Hypothalamus (tissue), 51 donors: ENCODE measurements at places on chromosomes 4 and X.

DNA sequence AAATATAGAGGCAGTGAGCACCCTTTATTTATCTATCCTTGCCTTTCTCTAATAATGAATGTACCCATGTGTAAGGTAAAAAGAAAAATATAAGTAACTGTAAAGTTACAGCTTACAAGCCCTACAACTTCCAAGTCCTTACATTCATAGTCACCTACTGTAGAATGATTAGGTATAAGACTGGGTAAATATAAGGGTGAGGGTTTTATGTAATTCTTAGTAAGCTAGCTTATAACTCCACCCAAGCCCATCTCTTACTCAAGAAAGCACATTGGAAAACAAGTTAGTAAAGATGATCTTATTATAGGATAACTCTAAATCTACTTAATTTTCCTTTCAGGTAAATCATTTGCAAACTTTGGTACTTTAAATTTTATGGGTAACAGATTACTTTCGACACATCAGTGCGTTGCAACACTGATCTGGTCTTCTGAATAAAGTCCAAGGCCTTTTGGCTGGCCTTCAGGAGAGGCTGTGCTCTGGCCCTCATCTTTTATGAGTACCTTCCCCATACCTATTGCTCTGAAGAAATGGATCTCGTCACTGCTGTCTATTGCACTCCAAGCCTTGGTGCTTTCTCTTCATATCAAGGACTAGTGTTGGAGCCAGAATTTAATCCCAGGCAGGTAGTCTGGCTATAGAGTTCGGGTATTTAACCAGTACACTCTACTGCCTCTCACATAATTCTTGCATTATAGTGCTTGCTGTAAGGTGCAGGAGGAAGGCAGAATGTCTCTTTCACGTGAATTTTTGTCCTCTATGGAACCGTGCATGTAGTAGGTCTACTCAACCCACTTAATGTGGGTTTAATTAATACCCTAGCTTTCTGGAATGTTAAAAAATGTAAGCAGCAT lies 443.6 kb upstream of the AR start:
- DNase-seq, result no peak

DNA sequence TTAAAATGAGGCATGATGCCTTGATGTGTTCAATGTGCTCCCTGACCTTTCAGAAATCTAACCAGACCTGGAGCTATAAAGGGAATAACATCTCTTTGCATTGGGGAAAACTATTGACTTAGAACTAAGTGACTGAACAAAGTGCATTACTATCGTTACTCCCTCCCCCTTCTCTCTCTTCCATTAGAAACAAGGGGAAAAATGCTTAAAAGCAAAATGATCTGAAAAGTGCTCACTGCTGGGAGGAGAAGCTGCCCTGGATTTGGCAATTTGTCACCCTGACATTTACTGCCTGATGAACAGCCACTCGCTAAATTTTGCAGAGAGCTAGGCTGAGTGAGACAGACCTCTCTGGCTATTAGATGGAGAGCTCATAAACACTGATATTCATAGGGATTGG lies 48.6 kb upstream of the PARM1 start:
- no peak for DNase-seq

DNA sequence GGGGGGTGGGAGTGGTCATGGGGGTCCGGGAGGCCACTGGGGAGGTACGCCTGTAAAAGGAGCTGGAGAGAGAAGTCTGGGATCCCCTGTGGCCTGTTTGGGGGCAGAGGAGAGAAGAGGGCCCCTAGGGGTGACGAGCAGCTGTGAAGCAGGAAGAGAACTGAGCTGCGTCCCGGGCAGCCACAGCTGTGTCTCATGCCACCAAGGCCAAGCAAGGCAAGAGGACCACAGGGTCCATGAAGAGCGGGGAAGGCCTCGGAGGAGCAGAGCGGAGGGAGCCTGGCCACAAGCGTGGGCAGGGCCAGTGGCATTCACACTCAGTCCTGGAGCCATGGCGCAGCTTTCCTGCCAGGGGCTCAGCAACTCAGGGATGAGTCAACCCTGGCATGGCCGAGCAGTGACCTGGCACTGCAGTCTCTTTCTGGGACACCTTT lies 13.6 kb upstream of the NAT8L start:
- no peak for DNase-seq

DNA sequence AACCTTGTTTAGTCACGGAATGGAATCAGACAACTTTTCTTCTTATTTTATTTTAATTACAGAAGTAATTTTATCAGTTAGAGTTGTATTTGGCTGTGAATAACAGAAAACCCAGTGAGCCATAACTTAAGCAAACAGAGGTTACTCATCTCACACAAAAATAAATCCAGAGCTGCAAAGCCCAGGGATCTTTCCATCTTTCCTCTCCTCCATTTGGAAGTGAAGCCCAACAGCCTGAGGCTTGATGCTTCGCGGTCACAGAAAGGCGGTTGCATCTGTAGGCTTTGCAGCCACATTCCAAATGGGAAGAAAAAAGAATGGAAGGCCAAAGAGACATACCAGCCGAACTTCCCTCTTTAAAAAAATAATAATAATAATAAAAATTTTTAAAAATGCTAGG lies 22.6 kb downstream of the CHRNA9 start:
- DNase-seq, result no peak

GRCh38 chrX:20159797-20160385 lies 18.3 kb upstream of the EIF1AX start:
- DNase-seq, result no peak

DNA sequence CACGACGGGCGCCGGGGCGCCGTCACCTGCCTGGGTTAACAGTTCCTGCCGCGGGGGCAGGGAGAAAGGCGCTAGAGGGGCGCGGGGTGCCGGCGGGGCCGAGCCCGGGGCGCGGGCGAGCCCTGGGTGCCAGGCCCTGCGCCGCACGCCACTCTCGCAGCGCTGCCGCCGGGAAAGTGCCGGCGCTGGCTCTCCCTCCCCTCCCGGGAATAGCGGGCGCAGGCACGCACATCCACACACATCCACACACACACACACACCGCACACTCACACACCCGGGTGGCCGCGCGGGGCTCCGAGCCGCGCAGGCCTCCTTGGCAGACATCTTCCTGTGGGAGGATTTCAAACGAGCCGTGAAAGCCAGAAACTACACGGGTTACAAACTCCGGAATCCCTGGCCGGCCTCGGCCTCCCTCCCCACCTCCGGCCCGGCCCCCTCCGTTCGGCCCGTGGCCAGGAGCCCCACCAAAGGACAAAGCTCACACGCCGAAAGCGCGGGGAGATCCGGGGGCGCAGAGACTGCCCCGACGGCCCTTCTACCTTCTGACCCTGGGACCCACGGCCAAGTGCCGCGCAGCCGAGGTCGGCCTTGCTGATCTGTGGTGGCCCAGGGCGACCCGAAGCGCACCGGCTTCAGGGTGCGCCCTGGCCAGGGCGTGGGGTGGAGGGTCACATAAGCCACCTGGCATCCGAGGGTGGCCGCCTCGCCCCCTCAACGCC lies 92.3 kb downstream of the BCOR start:
- no peak for DNase-seq

GRCh38 chrX:54818221-54818620 lies 10.7 kb downstream of the MAGED2 start:
- no peak for DNase-seq

GRCh38 chr4:116024954-116025708 lies 911.7 kb upstream of the NDST4 start:
- no peak for DNase-seq

DNA sequence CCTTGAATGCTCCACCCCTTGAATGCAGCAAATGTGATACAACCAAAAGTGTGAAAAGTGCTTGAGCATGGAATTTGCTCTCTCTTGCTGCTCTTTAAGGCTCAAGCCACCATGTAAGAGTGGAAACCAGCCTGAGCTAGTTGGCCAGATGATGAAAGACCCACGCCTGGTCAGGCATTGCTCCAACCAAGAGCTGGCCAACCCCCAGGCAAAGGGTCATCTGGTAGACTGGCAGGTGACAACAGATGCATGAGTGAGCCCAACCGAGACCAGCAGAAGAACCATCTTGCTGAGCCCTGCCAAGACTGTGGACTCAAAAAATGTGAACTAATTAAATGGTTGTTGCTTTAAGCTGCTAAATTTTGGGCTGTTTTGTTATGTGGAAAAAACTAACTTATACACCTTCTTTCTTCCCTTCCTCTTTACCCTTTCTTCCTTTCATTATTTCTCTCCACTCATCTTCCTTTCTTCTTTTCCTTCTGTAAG lies 32.7 kb downstream of the ADGRG2 start:
- no peak for DNase-seq

DNA sequence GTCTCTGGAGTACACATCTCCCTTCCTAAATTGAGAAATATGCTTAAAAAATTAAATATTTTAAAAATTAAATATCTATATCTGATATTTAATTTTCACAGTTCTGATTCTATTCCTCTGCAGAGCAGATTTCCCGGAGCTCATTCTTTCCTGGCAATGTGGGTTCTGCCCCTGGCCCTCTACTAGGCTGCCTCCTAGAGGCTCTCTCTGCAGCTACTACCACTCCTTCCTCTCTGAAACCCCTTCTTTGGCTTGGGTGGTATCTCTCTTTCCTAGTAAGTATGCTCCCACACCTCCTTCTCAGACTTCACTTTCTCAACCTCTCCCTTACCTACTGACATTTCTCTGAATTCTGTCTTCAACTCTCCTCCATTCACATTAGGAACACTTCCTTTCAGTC lies 45.3 kb downstream of the RPGR start:
- DNase-seq, result no peak

GRCh38 chrX:10529344-10529743 lies 91.0 kb downstream of the MID1 start:
- no peak for DNase-seq

DNA sequence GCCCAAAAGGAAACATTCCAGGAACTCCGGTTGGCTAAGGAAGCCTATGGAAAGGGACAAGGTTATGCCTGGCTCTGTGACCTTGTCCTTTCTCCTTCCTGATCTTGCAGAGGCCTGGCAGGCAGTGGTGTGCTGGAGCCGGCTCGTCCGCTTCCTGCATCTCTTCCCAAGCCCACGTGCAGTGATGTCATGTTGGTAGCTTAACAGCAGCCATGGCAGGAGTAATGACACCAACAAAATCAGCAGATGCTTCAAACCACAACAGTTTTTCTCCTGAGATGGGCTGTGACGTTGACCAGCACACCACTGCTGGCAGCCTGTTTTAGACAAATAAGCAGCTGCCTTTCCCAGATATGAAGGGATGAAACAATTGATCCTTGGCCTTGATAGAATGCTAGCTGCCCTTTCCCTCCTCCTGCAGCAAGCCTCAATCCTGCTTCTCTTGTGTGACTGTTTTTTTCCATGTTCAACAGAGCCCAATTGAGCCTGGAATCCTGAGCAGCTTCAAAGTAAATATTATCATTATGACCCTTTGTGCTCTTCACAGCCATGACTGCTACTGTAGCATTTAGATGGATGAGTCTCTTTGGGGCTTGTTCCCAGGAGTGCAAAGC lies 23.4 kb downstream of the SEPTIN6 start:
- no peak for DNase-seq

DNA sequence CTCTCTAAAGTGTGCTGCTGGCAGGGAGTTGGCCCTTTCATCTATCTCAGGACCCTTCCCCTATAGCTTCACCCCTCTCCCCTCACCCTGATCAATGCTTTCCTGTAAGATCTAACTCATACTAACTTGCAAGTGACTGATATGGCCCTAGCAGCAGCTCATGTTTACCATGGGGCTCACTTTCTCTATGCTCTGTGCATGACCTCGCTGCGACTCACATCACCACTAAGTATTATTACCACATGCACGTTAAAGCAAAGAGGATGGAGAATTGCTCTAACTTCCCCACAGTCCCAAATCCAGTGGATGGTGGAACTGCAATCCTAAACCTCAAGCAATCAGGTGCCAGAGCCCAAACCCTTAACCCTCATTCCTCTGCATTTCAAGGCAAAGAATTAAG lies 626.6 kb downstream of the MID1IP1 start:
- DNase-seq, result no peak

- no peak for DNase-seq
Observed at GRCh38 chr4:66429276-66429675, 759.0 kb upstream of the EPHA5 start.

DNA sequence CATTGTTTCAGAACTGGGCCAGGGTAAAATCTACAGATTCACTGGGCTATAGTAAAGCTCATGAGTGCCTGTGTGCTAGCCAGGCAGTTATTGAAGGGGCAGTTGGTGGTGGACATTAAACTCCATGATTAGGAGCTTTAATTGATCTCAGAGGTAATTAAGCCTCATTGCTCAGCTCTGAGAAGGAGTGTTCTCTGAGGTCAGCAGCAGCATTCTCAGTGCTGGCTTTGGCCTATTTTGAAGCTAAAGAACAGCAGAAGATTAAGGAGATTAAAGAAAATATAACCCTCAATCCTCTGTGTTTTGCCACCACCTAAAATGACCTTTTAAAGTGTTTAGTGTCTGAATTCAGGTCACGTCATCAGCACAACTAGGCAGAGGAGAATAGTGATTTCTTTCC lies 42.5 kb downstream of the EGF start:
- DNase-seq, result no peak

DNA sequence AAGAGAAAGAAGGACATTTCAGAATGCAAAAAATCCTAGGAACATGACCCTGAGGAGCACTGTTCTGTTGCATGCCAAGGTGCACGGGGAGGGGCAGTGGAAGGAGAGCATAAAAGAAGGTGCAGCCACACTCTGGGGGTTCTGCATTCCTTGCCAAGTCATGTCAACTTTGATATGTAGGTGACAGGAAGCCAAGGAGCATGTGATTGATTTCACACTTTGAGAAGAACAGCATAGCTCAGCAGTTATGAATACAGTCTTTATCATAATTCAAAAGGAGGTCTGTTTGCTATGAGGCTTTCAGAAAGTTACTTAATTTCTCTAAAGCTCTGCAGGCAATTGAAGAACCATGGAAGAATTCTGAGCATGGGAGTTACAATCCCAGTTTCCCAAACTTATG lies 50.6 kb downstream of the SCFD2 start:
- no peak for DNase-seq

DNA sequence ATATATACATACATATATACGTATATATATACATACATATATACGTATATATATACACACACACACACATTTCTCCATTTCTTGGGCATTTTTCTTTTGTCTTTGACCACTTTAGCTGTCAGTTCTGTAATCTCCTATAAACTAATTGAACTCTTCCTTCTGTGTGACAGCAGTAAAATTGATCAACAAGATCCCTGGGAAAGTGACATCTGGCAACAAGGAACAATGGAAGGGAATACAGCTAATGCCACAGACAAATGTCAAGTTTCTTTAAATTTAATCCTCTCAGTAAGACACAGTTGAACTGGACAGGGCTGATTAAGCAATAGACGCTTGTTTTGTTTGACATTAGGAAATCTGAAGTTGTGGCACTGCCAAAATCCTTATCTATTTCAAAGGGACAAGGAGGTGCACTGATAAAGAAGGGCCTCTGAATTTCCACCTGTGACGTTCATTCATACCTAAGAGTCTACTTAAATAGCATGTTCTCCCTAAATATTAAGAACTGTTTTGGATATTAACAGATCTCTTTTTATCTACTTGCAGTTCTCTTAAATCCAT lies 126.9 kb downstream of the RNF150 start:
- no peak for DNase-seq

- DNase-seq, result no peak
Observed at GRCh38 chr4:112142182-112142581, 3.1 kb upstream of the FAM241A start.

GRCh38 chrX:24395775-24396174 lies 35.3 kb downstream of the SUPT20HL1 start:
- DNase-seq, result peak; percentile 3
